ENCODE measurements at places on chromosomes 7 and 10.

- no peak for DNase-seq
These were observed 34.7 kb downstream of the PTPN12 start for GRCh38 chr7:77571801-77572200.

GRCh38 chr10:375815-376505 is 240.7 kb downstream of the ZMYND11 start:
- DNase-seq = no peak

- no peak for DNase-seq
These were observed 45.7 kb downstream of the SNX10 start for GRCh38 chr7:26337232-26337865.

GRCh38 chr10:24569828-24570657 is 153.6 kb downstream of the ARHGAP21 start:
- DNase-seq = no peak

DNA sequence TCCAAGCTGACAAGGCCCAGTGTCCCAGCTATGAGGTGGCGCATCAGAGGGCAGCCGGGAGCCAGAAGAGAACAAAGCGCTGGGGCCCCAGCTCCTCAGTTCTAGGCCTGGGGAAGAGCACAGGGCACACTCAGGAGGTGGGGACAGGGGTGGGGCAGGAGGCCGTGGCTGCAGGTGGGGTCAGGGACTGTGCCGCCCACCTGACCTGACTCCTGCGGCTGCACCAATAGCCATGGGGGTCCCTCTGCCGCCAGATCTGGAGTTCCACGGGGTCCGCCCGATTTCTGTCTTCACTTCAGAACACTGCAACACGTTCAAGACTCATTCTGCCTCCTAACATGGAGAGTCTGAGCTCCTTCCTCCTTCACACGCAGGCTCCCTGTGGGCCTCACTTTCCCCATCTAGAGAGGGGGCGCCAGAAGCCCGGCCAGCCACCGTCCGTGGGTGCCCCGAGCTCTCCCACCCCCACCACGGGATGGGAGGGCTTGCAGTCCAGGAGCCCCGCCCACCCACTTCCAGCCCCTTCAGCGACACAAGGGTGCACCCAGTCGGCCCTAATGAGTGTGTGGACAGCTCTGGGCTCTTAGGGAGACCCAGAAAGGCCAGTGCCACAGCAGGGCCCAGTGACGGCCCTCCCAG is 278.3 kb downstream of the MAD1L1 start:
- DNase-seq = no peak

- DNase-seq = no peak
These were observed 1.0 kb upstream of the FAM20C start for GRCh38 chr7:191105-191980.

GRCh38 chr10:43702936-43703281 is 54.2 kb upstream of the ZNF32 start:
- DNase-seq = no peak

- DNase-seq = no peak
These were observed 161.1 kb upstream of the RHEB start for GRCh38 chr7:151680810-151681209.

- no peak for DNase-seq
These were observed 111.6 kb downstream of the HTR5A start for GRCh38 chr7:155181768-155182167.

DNA sequence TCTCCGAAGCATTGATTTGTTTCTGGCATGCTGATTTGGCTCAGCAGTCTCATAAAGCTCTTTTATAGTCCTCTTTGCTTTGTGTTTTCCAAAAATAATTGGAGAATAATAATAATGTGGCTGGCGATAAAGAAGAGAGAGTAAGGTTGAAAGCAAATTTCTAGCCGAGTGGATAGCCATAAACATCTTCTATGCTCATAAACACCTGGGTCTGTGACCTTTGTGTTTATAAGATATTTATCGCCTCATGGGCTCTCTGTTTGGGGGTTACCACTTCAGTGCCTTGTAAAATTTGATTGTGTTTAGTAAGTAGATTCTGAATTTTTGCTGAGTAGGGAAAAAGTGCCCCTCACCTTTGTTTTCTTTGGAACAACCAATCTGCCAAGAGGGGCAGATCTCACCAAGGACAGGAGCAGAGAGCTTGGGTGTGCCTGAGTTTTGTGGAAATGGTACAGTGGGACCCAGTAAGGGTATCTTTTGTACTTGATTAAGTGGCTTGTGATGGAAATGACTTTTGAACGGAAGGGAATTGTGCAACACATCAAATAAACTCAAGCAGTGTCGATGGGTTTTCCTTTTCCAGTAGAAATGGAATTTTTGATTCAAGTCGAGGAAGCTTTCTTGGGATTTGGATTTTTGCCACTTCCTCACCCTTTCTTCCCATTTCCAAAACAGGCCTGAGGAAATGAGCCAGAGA is 220.5 kb downstream of the AUTS2 start:
- no peak for DNase-seq
